ENCODE measurements at places on chromosomes 11 and 22.

DNA sequence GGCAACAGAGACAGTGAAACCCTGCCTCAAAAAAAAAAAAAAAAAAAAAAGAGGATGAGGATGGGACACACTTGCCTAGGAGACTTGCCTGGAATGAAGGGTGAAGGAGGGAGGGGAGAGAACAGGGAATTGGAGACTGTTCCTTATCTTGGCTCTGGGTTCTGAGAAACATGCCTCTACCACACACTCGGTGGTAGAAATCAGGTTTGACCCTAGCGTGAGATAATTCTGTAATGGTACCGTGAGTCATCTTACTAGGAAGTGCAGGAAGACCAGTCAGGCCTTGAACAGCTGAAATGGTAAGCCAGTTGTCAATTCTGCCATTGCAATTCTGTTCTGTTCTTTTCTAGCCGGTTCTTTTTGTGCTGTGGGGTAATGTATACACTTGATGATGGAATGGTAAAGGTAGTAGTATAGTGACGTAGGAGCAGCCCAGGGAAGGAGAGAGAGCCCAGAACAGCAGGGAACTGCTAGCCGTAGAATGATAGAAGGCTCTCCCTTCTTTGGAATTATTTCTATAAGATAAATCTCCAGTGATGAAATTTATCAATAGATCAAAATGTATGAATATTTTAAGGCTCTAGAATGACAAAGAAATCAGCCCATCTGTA is 3.9 kb upstream of the AMBRA1 start:
- no peak overlapping the region for H3K4me3 ChIP-seq
- H3K4me1 ChIP-seq: peaks cover 13% of the 10 kb centered on the region
- no peak for DNase-seq
- H3K27me3 ChIP-seq: no peaks in the 10 kb centered on the region

DNA sequence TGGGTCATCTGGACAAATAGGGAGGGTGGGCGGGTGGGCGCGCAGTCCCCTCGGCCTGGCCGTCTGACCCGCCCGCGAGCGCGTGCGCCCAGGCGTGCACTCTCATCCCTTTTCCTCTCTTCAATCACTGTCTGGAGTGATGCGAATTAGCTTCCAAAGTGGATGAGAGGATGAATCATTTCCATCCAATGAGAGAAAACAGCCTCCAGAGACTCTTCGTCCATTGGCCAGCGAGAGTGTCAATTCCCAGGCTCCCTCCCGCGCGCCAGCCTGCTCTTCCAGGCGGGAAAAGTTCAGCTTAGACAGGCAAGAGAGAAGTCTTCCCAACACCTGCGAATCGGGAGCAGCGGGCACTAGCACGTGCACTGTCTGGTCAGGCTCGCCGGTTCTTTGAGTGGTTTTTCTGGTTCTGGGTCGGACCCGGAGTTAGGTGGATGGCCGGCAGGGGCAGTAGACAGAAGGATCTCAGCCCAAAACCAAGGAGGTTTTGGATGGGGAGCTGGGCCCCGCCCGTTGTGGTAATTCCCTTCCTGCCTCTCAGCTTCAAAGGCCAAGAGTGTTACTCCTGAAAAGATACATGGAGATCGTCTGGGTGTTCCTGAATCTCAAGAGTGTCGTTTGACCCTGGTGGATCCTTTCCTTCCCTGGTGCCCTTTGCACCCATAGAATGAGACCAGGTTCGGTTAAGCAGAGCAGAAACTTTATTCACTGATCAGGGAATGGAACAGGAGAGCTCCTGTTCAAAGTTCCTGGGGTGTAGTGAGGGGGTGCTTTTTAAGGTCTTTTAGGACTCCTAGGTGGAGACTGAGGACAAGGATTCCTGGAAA is 33.4 kb upstream of the GLYATL1 start:
- peak overlapping the region; percentile 65 for H3K4me3 ChIP-seq
- peak; percentile 85 for DNase-seq
- H3K4me1 ChIP-seq: peaks cover 31% of the 10 kb centered on the region
- H3K36me3 ChIP-seq: no peaks in the 10 kb centered on the region
- no peak overlapping the region for H3K27ac ChIP-seq

- DNase-seq: peak; percentile 28
- H3K4me3 ChIP-seq: no peak overlapping the region
- H3K4me1 ChIP-seq: peaks cover 23% of the 10 kb centered on the region
Observed at GRCh38 chr11:116366980-116367645, 405.7 kb downstream of the BUD13 start.

GRCh38 chr11:23729088-23729487 is 767.8 kb upstream of the LUZP2 start:
- H3K4me3 ChIP-seq: no peak overlapping the region
- no peak for DNase-seq
- peaks cover 17% of the 10 kb centered on the region for H3K4me1 ChIP-seq
- H3K27ac ChIP-seq: no peak overlapping the region

DNA sequence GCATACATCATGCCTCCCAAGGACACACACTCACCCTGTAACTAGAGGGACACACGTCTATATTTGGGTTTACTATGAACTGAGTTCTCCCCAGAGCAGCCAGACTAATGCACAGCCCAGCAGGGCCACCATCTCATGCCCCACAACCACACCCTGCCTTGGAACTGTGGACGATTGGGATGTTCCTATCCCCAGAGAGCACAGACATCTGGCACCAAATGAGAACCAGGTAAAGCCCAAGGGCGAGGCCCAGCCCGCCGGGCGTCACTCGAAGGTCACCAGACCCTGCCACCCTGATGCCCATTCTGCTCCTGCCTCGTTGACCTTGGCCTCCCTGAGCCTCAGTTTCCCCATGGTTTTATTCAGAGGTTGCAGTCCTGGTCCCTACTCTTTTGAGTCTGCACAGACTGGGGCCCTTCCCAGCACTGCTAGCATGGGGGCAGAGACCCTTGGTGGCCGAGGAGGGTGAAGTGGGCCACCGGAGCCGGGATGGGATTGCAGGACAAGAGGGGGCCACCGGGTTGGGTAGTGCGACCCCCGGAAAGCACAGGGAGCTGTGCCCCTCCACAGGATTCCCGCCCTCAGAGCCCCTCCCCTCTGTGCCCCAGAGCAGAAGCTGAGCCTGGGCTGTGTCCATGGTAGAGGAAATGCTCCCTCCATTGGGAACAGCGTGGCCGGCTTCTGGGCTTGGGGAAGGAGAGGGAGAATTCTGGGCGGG is 56.8 kb downstream of the IGLL5 start:
- H3K4me3 ChIP-seq: no peak overlapping the region
- H3K4me1 ChIP-seq: no peaks in the 10 kb centered on the region
- DNase-seq: no peak
- H3K27me3 ChIP-seq: peaks cover 45% of the 10 kb centered on the region

GRCh38 chr11:69670158-69670845 is 4.9 kb downstream of the LTO1 start:
- no peaks in the 10 kb centered on the region for H3K27me3 ChIP-seq
- H3K36me3 ChIP-seq: peaks cover 30% of the 10 kb centered on the region
- DNase-seq: peak; percentile 89
- no peak overlapping the region for H3K4me3 ChIP-seq
- peak overlapping the region; percentile 86 for H3K27ac ChIP-seq

DNA sequence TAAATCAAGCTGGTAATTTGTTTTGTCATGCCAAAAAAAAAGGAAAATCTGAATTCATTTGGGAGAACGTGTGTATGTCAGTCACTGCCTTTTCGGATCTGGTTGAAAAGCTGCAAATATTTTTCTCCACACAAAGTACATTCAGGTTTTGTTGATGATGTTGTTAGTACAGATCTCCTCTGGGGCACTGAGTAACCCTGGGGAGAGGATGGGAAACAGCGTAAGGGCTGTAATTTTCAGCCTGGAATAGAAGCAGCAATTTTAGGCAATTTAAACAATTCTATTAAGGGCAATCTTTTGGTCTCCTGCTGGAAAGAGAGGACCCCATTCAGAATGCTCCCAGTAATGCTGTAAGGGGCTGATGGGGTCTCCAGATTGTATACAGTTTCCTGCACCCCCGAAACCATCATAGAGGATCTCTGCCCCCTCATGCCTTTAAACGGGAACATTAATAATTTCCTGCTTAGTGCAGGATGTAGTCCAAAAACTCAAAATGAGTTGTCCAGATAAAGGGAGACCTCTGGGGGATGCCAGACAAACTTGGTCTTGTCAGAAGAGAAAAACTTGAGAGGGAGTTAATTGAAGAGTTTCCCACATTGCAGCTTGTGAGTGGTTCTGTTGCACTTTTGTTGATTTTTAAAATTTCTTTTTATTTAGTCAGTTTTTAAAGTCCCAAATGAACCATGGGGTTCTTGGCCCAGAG is 132.3 kb downstream of the COMMD9 start:
- H3K27ac ChIP-seq: no peak overlapping the region
- no peaks in the 10 kb centered on the region for H3K36me3 ChIP-seq

DNA sequence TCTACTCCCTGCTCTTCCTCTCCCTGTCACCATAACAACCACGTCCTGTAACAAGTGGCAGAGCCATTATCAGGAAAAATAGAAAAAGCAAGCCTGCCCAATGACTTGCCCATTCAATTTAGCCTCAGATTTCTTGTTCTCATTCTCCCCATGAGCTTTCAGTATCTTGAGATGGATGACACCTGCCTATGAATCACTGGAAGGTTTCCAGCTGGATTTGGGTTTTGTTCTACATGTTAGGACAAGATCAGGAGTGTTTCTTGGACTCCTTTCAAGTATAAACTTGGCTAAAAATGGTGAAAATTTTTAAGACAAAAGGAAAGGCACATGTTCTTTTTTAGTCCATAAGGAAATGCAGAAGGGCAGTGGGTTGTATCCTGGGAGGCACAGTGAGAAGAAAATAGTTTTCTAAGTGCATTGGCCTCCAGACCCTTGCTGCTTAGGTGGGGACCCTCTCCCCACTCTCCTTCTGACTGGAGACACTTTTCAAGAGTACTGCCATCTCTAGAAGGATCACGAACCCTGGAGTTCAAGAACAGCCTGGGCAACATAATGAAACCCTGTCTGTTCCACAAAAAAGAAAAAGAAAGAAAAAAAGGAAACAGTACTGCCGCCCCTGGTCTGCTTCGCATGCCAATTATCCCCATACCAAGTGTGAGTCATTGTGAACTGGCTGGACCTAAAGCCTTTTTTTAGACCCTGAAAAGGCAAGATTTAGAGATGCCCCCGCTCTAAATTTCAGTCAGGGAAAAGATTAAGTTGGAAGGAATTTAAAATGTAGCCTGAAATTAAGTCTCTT is 51.0 kb downstream of the MTNR1B start:
- H3K4me3 ChIP-seq: no peak overlapping the region
- H3K4me1 ChIP-seq: peaks cover 6% of the 10 kb centered on the region
- no peak overlapping the region for H3K27ac ChIP-seq
- H3K36me3 ChIP-seq: peaks cover 14% of the 10 kb centered on the region
- DNase-seq: no peak

DNA sequence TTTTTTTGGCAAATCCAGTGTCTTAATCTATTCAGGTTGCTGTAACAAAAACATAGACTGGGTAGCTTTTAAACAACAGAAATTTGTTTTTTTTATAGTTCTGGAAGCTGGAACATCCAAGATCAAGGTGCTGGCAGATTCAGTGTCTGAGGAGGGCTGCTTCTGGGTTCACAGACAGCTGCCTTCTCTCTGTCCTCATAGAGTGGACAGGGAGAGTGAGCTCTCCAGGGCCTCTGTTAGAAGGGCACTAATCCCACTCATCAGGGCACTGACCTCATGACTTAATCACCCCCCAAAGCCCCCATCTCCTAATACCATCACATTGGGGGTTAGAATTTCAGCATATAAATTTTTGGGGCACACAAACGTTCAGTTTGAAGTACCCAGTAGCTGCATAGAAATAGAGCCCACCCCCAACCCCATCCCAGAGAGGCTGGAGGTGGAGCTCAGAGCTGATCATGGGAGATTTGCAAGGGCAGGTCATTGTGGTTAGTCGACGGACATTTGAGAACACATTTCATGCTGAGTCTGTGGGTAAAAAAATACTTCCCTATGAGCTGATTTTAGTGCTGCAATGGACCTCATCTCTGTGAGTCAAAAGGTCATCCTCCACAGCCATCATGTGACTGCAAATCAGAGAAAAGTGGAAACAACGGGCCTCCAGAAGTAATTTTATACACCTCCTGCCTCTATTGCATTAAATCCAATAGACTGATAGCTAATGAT is 203.1 kb upstream of the CADM1 start:
- H3K4me3 ChIP-seq: no peak overlapping the region
- H3K4me1 ChIP-seq: peaks cover 6% of the 10 kb centered on the region
- no peak overlapping the region for H3K27ac ChIP-seq
- H3K27me3 ChIP-seq: peaks cover 7% of the 10 kb centered on the region
- H3K36me3 ChIP-seq: peaks cover 9% of the 10 kb centered on the region
- no peak for DNase-seq

DNA sequence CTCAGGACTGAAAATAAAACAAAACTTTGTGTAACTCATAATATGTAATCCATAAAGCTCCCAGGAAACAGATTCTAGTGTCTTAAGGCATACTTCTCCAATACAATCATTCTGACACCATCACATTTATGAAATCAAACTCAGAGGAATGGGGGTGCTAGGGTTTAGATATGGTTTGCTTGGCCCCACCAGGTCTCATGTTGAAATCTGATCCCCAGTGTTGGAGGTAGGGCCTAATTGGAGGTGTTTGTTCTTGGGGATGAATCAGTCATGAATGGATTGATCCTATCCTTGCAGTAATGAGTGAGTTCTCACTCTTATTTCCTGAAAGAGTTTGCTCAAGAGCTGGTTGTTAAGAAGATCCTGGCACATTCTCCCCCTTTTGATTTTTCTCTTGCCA is 380.9 kb downstream of the ETS1 start:
- DNase-seq: no peak
- H3K36me3 ChIP-seq: no peaks in the 10 kb centered on the region
- H3K4me1 ChIP-seq: no peaks in the 10 kb centered on the region
- H3K4me3 ChIP-seq: no peak overlapping the region
- H3K27ac ChIP-seq: no peak overlapping the region

- H3K36me3 ChIP-seq: peaks cover 25% of the 10 kb centered on the region
- DNase-seq: peak; percentile 35
- H3K27ac ChIP-seq: peak overlapping the region; percentile 63
- no peak overlapping the region for H3K4me3 ChIP-seq
- H3K4me1 ChIP-seq: peaks cover 2% of the 10 kb centered on the region
Observed at GRCh38 chr11:69086152-69087132, 37.7 kb downstream of the TPCN2 start.

- H3K27me3 ChIP-seq: no peaks in the 10 kb centered on the region
- DNase-seq: no peak
- no peaks in the 10 kb centered on the region for H3K36me3 ChIP-seq
- no peak overlapping the region for H3K27ac ChIP-seq
- H3K4me3 ChIP-seq: no peak overlapping the region
Observed at GRCh38 chr11:70032470-70032795, 45.7 kb upstream of the ANO1 start.

DNA sequence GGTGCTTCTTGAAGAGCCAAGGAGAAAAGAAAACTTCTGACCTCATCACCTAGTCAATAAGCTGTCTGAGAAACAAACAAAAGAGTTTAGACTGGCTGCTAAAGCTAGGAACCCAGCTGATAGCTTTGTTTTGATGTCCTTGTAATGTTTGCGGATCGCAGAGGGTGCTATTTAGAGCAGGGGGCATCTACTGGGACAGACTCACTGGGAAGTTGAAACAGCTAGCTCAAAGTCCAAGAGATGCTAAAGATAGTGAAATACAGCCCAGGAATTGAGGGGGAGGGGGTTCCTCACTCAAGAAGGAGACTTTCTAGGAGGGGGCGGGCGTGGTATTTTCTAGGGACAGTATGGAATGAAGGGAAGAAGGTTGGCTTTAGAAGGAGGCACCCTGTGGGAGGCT is 18.9 kb downstream of the ZBTB16 start:
- H3K4me3 ChIP-seq: no peak overlapping the region
- H3K27ac ChIP-seq: no peak overlapping the region
- peaks cover 42% of the 10 kb centered on the region for H3K4me1 ChIP-seq

GRCh38 chr11:58289266-58289665 is 21.2 kb upstream of the OR10W1 start:
- no peak for DNase-seq
- H3K27me3 ChIP-seq: no peaks in the 10 kb centered on the region
- no peaks in the 10 kb centered on the region for H3K36me3 ChIP-seq
- H3K4me3 ChIP-seq: no peak overlapping the region
- H3K27ac ChIP-seq: no peak overlapping the region
